Activated T-helper 17 cell treated with anti-CD3 and anti-CD28 coated beads, Interleukin-2, amount 50 U/mL, for 72 hours (primary cell): ENCODE measurements at places on chromosomes 13 and 19. TPM values are rescaled to one million over a fixed set of nuclear protein-coding genes. Genes with fewer than 3 reads are reported as not detected.

Gene KCNN4
- total RNA-seq: 116 TPM

Gene ZSCAN1
- not detected for total RNA-seq

Gene LMTK3
- total RNA-seq: 5.9 TPM

Gene SIGLECL1
- not detected for total RNA-seq

Gene NXNL1
- total RNA-seq: not detected

Gene CASP14
- not detected for total RNA-seq

Gene NRTN
- 0.32 TPM for total RNA-seq

Gene LIM2
- total RNA-seq: 0.40 TPM

Gene FFAR2
- total RNA-seq: not detected

Gene LILRA1
- not detected for total RNA-seq

Gene OPA3
- total RNA-seq: 18.7 TPM

Gene CD79A
- 0.22 TPM for total RNA-seq

Gene C19orf18
- total RNA-seq: 0.29 TPM

Gene MCF2L
- total RNA-seq: 3.0 TPM

Gene NOTCH3
- total RNA-seq: 0.29 TPM

Gene SIGLEC8
- not detected for total RNA-seq

Gene TMEM259
- 101 TPM for total RNA-seq

Gene DNAAF3
- not detected for total RNA-seq

Gene TFPT
- 31.4 TPM for total RNA-seq

Gene SLC1A5
- total RNA-seq: 221 TPM

Gene RASIP1
- 0.67 TPM for total RNA-seq

Gene DAND5
- total RNA-seq: 0.40 TPM

Gene RDH8
- total RNA-seq: not detected

Gene RNF113B
- total RNA-seq: not detected

Gene PLIN5
- 0.17 TPM for total RNA-seq

Gene IGFL1
- total RNA-seq: not detected
